Right atrium auricular region (tissue), 2 donors: ENCODE measurements at places on chromosomes 1 and 21.

DNA sequence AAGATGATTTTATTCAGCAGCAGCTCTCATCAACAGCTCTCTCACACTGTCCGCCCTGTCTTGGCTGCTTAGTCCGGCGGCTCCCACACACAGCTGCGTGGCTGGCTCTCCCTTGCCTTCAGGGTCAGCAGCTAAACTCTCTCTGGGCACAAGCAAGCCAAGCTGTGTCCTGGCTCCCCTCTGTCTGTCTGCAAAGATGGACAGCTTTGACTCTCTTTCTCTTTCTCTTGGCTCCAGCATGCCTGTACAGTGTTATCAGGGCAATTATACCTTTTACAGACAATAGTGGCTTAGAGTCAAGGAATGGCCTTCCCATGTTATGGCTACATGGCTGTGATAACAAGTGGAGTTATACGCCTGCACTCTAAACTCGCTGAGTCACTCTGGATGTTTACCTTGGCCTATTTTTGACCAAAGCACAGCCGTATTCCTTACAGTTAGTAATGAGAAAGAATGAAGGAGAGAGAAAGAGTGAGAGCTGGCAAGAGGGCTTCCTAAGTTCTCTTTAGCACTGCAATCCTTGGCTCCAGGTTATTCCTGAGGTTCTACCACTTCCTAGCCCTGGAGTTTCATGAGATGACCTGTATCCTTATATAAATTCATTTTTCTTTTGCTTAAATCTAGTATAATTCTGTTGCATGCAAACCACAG is 59.9 kb upstream of the ZSWIM5 start:
- peak; percentile 71 for DNase-seq

DNA sequence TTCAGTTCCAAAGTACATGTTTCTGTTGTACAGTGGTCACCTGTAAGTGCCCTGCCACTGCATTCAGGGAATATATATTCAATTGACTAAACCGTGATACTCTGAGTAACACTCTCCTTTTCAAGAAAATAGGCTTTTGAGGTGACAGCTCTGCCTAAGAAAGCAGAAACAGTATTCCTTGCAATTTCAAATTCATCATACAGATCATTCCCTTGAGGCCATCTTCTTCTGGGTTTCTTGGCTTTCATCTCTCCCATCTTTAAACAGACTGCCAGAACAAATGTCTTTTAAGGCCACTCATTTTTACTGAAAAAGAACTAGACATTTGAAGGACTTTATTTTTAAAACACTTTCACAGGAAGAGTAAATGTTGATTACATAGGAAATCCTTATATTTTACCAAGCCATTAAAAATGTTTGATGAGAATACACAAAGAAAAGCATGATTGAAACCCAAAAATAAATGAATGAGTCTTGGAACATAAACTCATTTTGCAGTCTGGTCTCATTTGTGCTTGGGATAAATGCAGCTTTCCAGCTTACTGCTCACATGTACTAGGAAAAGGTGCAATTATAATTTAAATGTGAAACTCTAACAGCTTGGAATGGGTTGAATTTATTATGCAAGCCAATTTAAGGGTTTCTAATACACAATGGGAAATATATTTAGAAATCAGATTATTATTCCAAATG is 34.7 kb downstream of the PLPPR5 start:
- no peak for DNase-seq

GRCh38 chr1:156245451-156246232 is 2.2 kb downstream of the PAQR6 start:
- no peak for DNase-seq

DNA sequence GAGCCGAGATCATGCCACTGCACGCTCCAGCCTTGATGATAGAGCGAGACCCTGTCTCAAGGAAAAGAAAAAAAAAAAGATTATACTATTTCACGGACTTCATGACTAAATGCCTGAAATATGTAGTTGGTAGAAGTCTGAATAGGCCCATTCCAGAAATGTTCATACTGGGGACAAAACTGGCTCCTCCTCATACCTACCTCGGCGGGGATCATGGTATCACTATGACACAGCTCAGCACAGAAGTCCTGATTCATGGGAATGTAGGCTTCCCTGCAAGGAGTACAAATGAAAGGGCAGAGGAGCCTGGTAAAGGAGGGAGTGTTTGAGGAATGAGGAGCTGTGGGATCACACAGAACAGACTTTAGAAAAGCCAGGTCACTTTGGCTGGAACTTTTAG is 5.0 kb downstream of the SPATA46 start:
- DNase-seq, result no peak

GRCh38 chr1:30806381-30807317 is 49.1 kb upstream of the LAPTM5 start:
- DNase-seq, result no peak
